Left kidney (tissue), 8 donors: ENCODE measurements at places on chromosomes 13 and 19.
A peak's percentile ranks its signal among the peaks of the same experiment; 100 is the strongest.

DNA sequence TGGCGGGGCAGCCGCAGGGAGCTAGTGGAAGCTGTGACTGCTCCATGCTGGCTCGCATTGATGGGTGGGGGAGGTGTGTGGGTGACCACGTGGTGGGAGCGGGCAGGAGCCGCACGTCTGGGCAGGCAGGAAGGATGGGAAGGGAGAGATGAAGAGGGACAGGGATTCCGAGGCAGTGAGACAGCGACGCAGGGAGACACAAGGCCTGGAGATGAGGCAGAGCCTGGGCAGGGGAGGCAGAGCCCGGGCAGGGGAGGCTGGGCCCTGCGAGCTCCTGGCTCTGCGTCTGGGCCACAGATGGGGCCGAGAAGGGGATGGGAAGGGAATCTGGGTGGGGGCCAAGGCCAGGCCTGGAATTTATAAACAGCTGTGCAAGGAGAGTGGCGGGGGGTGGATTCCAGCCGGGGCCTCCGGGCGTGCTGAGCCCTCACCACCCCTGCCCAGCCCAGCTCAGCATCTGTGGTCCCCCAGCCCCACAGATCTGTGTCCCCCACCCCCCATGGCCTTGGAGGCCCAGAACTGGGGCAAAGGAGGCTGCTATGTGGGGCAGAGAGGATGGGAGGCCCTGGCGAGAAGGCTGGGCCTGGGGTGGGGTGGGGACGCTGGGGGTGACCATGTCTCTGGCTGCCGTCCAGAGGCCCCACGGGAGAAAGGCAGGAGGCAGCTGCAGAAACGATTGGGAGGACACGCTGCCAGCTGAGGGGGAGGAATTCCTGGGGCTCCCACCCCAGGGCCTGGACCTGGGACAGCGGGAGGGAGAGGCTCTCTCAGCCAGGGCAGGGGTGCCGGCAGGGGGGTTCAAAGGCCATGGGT is 6.0 kb downstream of the EHD2 start:
- peak; percentile 72 for DNase-seq

- DNase-seq = no peak
These were observed 188.5 kb downstream of the LIG4 start for GRCh38 chr13:108026680-108027410.

GRCh38 chr13:20054586-20054985 is 96.1 kb downstream of the ZMYM2 start:
- DNase-seq = no peak

- DNase-seq = no peak
These were observed 54.5 kb downstream of the ZNF93 start for GRCh38 chr19:19955208-19955607.

DNA sequence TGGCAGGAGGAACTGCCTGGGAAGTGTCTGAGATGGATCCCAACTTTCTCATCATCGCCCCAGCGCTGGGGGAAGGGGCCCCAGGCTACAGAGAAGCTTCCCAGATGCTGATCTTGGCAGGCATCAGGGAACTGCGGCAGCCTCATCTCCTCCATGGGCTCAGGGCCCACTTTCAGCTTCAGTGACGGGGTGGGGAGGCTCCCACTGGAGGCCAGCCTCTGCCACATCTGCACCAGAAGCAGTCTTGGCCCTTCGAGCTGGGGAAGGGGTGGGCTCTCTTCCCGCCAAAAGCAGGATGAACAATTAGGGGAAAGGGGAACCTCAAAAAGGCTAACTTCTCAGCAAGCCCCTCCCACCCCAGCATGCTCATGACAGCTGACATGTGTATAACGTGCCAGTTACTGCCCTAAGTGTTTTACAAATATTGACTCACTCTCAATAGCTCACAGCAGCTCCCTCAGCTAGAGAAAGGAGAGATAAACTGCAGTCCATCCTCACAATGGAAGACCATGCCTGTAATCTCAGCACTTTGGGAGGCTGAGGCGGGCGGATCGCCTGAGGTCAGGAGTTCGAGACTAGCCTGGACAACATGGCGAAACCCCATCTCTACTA is 7.1 kb upstream of the S1PR2 start:
- DNase-seq = peak; percentile 56

- DNase-seq = peak; percentile 88
These were observed 4.4 kb downstream of the FUZ start for GRCh38 chr19:49808711-49809159.
